ENCODE measurements at places on chromosomes 13 and 19. TPM values are rescaled to one million over a fixed set of nuclear protein-coding genes. Genes with fewer than 3 reads are reported as not detected.

GRCh38 chr13:29791997-29792780 is 58.2 kb downstream of the UBL3 start:
- no peak overlapping the region for H3K27ac ChIP-seq
- no peaks in the 10 kb centered on the region for H3K27me3 ChIP-seq
- H3K36me3 ChIP-seq: no peaks in the 10 kb centered on the region
- no peak for DNase-seq

- no peak overlapping the region for H3K4me3 ChIP-seq
- no peak for DNase-seq
- H3K36me3 ChIP-seq: no peaks in the 10 kb centered on the region
- H3K27me3 ChIP-seq: no peaks in the 10 kb centered on the region
- H3K27ac ChIP-seq: no peak overlapping the region
- H3K4me1 ChIP-seq: no peaks in the 10 kb centered on the region
These were observed 19.8 kb upstream of the SPART start for GRCh38 chr13:36366031-36366430.

CNN1 gene
- total RNA-seq: 1.8 TPM

ERF gene
- 105 TPM for total RNA-seq

CDX2 gene
- 2.4 TPM for total RNA-seq

All from neural crest cell (in vitro differentiated cells).